SIG-M5 (cell line): ENCODE measurements at places on chromosomes 4 and X.

- DNase-seq, result no peak
Observed at GRCh38 chrX:129318375-129318774, 204.9 kb downstream of the SMARCA1 start.

GRCh38 chr4:244471-244870 is 60.8 kb downstream of the ZNF732 start:
- no peak for DNase-seq

DNA sequence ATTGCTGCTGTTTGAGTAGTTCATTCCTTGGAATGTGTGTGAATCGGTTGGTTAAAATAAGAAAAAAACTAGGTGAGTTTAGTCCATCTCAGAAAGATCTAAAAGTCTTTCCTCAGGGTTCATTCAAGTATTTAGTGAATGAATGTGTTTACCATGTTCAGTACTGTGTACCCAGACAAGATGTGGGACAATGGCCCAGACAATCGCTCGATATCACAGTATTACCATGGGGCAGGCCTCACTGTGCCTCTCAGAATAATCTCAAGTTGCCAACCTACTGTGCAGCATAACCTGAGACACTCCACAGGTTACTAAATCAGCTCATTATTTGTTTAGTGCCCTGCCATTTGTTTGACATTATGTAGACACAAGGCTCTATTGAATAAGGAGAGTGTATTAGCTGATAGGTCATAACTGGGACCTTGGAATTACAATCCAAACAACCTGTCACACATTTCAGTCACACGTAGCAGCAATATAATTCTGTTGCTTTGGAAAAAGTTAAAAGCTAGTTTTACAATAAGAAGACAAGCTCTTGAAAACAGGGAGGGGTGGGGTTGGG is 24.9 kb upstream of the AMOT start:
- no peak for DNase-seq

- no peak for DNase-seq
Observed at GRCh38 chrX:41445171-41445570, 2.0 kb upstream of the NYX start.

DNA sequence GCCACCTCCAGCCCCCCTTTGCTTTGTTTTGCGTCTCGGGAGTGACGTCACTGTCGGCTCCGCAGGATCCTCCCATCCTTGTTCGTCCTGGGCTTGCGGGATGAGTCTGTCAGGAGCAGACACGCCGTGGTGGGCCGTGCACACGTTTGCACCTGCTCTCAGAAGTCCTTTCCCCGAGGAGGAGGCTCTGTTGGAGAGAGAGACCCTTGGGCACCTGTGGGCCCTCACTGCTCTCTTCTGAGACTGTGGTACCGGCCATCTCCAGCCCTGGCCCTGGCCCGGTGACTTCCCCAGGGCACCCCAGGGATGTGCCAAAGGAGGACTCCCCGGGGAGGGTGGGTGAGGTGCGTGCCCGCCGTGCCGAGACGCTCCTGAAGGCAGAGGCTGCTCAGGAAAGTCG is 76.1 kb upstream of the PPP2R3B start:
- no peak for DNase-seq

GRCh38 chrX:140040386-140040785 is 75.1 kb upstream of the CXorf66 start:
- DNase-seq, result no peak

DNA sequence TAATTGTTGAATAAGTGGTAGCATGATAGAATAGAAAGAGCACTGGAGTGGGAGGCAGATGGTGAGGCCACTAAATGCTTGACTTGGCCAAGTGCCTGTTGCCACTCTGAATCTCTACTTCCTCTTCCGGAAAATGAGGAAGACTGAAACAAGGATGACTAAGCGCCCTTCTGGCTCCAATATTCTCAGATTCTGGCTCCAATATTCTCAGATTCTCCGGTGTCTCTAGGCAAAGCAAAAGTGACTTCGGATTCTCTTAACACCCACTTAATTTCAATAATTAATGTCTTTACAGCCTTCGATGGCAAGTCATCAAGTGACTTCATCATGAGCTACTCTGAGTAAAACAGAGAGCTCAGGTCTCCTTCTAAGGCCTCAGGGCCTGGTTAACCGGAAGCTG is 402.2 kb upstream of the FGF13 start:
- no peak for DNase-seq

DNA sequence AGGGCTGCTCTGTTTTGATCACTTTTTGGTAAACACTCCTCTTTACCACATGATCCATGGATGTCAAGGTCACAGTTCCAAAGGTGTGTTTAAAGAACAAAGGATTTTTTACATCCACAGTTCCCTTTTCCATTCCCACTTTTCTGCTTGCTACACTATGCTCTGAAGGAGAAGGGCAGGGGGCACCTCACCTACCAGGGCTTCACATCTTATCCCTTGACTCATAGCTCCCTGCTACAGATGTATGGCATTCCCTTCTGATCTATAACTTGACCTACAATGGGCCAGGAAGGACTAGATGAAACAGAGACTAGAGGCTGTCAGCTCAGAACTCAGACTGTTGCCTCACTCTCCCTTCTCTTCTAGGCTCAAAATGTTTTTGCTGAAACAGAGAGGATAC is 233.1 kb upstream of the RPS6KA3 start:
- no peak for DNase-seq

DNA sequence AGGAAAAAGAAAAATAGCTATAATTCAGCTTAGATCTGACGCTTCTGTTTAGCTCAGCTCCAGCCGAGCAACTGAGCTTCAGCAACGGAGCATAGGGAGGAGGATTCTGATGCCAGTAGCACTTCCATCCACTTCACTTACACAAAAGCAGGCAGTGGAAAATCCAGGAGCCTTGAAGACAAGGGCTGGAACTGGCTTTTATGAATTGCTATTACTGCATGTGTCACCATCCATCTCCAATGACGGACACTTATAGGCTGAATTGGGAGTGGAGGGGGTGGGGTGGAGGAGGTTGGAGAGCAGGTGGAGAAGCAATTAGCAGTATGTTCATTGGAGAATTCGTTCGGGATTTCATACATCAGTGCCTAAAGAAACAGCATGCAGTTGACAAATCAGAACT is 15.6 kb downstream of the ENOX2 start:
- DNase-seq, result no peak

GRCh38 chr4:11469650-11470437 is 41.1 kb upstream of the HS3ST1 start:
- DNase-seq, result no peak

- no peak for DNase-seq
Observed at GRCh38 chr4:5267408-5267807, 216.1 kb downstream of the STK32B start.

DNA sequence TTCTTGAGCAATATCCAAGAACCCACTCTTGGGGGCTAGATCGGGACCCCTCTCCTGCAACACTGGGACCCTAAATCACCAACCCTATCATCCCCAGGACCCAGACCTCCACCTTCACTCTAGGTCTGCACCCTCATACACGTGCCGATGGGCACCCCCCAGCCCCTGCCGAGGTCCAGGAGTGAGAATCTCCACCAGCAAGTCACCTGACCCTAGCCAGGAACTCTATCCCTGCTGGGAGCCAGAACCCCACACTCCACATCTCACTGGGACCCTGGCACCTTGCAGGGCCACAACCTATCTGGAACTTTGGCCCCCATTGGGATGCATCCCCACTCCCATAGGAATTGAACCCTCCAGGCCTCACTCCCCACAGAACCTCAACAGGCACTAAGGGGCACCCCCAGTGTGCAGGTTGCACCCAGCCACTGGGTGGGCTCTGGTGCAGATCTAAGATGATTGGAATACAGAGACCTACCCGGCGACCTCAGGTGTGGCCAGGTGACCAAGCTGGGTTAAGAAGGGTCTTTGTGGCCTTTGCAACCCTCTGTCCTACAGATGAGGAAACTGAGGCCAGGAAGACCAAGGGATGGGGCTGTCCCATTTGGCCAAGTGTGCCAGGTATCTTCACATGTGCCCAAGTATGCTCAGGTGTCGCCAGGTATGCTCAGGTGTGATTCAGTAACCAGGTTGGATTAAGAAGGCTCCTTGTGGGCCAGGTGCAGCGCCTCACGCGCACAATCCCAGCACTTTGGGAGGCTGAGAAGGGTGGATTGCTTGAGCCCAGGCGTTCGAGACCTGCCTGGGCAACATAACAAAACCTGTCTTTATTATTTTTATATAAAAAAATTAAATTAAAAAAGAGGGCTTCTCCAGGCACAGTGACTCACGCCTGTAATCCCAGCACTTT is 3.1 kb upstream of the DHRSX start:
- no peak for DNase-seq

DNA sequence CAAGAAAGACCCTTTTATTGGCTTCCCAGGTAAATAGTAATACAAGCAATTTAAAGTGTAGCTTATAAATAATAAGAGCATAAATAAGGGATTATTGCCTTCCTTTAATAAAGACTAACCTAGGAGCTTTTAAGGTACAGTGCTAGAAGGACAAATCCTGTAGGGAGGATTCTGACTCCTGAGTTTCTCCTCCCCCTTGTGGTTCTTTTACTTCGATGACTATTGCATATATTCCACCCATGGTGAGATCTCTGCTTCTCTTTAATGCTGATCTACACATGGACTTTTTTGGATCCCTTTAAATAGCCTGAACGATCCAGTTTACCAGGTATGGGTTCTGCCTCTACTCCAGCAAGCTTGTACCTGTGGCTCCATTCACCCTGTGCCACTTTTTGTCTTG is 2.5 kb downstream of the GALNT7 start:
- DNase-seq, result no peak

- DNase-seq, result no peak
Observed at GRCh38 chr4:162221148-162221547, 57.3 kb upstream of the FSTL5 start.

DNA sequence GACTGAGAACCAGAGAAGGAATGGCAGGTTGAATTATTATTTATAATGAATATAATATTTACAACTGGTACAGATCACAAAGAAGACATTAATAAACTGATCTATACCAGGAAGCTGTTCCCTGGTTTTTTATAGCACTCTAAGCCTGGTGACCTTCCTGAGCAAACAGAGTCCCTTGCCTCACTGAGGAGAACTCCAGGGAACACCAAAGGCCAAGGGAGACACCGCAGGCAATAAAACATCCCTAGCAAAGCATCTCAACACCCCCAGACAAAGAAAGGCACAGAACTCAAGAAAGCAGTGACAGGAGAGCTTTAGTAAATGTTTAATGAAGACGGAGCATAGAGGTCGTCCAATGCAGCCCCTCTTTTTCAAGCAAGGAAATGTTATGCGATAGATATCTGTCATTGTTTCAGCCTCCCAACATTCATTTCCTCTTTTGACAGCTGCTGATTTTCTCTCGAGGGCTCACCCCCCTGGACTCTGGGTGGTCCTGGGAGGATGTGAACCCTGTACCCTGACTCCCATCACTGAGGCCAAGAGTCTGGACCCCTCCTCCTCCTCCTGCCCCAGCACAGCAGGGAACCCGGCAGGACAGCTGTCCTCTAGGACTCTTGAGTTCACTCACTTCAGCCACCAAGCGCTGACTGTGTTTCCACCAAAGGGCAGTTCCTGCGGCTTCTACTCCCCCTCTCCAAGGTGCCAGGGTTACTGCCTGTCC is 342.5 kb upstream of the GATB start:
- DNase-seq, result no peak

GRCh38 chr4:160826339-160826679 is 1337.5 kb downstream of the FSTL5 start:
- no peak for DNase-seq

GRCh38 chr4:3419836-3420605 is 21.7 kb upstream of the HGFAC start:
- DNase-seq, result no peak

DNA sequence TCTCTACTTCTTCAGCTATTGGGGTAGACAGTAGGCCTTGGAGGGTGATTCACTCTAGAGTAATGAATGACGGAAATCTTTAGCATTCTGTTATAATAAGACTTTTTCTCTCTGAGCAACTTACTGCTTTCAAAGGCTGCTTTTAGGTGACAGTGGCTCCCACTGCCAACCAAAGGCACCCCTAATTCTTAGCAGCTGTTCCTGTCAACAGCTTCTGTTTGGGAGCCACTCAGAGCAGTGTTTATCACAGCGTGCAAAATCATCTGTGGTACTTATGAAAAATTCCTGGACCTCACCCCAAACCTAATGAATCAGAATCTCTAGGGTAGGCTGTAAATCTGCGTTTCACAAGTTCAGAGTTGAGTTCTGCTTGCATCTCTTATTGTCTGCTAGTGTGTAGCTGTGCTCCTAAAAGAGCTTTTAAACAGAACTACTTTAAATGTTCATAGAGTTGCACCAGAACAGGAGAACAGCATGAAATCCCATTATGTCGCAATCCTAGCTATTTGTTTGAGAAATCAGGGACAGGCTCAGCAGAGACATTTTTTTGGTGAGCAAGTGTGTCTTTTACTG is 52.8 kb upstream of the POU4F2 start:
- peak; percentile 27 for DNase-seq

- no peak for DNase-seq
Observed at GRCh38 chr4:16794816-16795445, 103.5 kb downstream of the LDB2 start.

GRCh38 chr4:77819404-77819842 is 255 bp upstream of the CNOT6L start:
- no peak for DNase-seq

DNA sequence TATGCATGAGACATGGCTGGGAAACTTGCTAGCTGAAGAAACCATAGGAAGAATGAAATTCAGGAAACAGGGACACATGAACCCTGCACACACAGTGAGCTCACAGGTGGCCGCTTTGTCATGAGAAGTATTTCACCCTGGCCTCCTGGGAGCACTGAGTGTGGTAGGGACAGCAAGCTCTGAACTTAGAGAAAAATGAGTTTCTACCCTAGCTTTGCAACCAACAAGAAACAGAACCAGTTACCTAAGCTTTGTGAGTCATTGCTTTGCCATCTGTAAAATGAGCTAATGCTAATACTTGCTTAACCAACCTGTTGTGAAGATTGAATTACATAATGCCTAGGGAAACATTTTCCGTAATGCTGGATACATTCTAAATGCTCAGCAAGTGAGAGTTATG is 206.6 kb upstream of the HS3ST1 start:
- no peak for DNase-seq

GRCh38 chr4:25123236-25123635 is 37.0 kb downstream of the SEPSECS start:
- DNase-seq, result no peak

GRCh38 chr4:24642981-24643547 is 58.7 kb upstream of the DHX15 start:
- DNase-seq, result no peak

GRCh38 chr4:108272046-108272445 is 103.3 kb upstream of the LEF1 start:
- DNase-seq, result no peak

GRCh38 chr4:80566203-80566872 is 230.8 kb downstream of the CFAP299 start:
- no peak for DNase-seq
